ENCODE measurements at places on chromosomes 16 and 17.
A peak's percentile ranks its signal among the peaks of the same experiment; 100 is the strongest.

DNA sequence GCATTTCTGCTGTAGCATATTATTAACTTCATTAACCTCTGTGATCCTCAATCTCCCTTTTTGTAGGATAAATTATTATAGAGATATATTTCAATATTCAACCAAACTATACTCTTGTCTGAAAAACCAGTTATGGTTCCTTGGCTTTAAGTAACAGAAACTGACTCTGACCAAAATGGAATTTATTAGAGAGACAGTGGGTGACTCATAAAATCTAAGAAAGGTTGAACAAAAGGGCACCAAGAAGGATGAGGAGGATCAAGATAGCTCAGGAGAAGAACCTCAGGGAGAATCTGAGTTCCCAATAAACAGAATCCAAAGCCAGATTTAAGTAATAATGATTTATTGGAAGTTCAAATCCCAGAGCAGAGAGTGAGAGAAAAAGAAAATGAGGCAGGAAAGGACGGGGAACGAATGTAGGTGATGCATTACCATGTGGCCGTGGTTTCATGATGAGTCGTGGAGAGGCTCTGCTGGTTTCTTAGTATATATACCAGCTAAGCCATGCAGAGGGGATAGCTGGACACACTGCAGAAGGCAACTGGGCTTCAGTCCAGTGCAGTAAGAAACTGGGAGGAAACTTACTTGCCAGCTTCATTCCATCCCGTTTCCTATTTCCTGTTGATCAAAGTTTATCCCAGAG, 151.5 kb upstream of the GOT2 start:
- no peak for DNase-seq

GRCh38 chr17:8894673-8895578, 27.5 kb upstream of the PIK3R6 start:
- peak; percentile 55 for DNase-seq

DNA sequence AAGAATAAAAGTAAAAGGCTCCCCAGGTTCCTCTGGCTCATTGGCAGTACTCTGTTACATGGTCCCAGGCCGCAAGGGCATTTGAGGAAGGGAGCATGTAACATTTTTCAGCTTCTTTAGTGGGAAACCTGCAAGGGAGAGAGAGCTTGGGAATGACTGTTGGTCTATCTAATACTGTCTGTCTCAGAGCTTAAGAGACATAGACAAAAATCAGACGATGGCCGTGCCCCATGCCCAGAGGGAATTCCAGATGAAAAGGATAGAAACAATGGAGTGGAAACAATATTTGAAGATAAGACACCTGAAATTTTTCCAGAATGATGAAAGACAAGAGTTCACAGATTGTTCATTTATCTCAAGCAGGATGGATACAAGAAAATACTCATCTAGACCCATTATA, 48.1 kb upstream of the ADORA2B start:
- no peak for DNase-seq

- DNase-seq = no peak
Observed at GRCh38 chr17:34562387-34562786, 17.0 kb upstream of the TMEM132E start.

DNA sequence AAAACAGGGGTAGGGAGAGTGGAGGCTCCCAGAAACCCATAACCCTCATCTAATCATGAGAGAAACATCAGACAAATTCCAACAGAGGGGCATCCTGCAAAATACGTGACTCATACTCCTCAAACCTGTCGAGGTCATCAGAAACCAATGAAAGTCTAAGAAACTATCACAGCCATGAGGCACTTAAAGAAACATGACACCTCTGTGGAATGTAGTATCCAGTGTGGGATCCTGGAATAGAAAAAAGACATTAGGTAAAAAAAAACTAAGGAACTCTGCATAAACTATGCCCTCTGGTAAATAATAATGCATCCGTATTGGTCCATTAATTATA, 16.4 kb downstream of the CDH5 start:
- DNase-seq = no peak

GRCh38 chr17:79541056-79541850, 69.6 kb downstream of the RBFOX3 start:
- no peak for DNase-seq

DNA sequence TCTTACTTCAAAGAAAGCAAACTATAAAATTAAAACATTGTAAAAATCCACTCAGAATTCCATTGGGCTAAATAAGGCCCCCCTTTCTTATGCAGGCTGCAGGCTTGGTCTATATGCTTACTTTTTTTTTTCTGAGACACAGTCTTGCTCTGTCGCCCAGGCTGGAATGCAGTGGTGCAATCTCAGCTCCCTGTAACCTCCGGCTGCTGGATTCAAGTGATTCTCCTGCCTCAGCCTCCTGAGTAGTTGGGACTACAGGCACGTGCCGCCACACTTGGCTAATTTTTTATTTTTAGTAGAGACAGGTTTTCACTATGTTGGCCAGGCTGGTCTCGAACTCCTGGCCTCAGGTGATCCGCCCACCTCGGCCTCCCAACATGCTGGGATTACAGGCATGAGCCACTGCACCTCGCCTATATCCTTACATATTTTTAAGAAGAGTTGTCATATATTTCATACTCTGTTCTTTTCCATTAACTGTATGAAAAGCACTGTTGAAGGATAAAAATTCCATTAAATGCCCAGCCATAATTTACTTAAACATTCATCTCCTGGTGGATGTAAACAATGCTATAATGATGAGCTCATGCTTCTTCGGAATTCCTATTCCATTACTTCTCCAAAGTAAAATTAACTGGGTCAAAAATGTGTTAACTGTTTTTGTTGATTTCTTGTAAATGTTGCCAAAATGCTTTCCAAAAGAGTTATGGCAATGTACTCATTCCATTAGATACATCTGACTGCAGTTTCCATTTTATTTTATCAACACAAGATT, 17.8 kb downstream of the SNN start:
- no peak for DNase-seq

GRCh38 chr17:76132574-76133338, 8.3 kb downstream of the FOXJ1 start:
- DNase-seq = no peak

- DNase-seq = no peak
Observed at GRCh38 chr17:4947010-4947410, 1.3 kb downstream of the PFN1 start.

DNA sequence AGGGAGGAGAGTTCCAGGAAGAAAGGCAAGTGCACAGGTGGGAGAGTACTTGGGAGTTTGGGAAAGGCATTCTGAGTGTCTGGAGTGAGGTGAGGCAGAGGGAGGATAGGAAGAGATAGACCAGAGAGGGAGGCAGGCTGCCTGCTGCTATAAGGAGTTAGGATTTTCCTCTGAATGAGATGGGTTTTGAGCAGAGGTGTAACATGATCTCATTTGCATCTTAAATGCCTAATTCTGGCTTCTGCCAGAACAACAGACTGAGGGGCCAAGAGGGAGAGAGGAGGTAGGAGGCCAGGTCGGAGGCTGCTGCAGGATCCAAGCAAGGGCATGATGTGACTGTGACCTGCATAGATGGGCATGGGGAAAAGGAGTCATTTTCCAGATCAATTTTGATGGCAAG, 31.5 kb upstream of the IRX6 start:
- no peak for DNase-seq

GRCh38 chr16:57657228-57657627, 10.9 kb upstream of the ADGRG3 start:
- DNase-seq = no peak

DNA sequence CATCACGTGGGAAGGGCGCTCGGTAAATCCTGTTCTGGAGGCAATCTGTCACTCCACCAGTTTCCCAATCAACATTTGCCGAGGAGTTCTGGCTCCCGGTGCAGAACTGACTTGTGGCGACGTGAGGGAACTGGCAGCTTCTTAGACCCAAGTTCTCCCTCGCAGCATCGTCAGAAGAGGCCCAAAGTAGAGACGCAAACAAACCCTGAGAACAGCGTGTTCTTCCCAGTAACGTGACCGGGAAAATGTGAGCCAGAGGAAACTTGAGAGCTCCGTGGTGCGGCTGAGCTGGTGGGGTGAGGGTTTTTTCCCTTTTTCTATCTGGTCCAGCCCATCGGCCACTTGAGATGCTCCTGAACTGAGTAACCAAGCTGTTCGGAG, 158.9 kb upstream of the CACNG5 start:
- DNase-seq = no peak

GRCh38 chr17:33233811-33234177, 59.3 kb downstream of the ASIC2 start:
- no peak for DNase-seq

- DNase-seq = peak; percentile 65
Observed at GRCh38 chr17:5097101-5097834, 14.4 kb downstream of the ZNF232 start.

- no peak for DNase-seq
Observed at GRCh38 chr16:50619702-50620491, 61.2 kb downstream of the SNX20 start.

- no peak for DNase-seq
Observed at GRCh38 chr16:88758227-88758943, 26.6 kb downstream of the PIEZO1 start.

DNA sequence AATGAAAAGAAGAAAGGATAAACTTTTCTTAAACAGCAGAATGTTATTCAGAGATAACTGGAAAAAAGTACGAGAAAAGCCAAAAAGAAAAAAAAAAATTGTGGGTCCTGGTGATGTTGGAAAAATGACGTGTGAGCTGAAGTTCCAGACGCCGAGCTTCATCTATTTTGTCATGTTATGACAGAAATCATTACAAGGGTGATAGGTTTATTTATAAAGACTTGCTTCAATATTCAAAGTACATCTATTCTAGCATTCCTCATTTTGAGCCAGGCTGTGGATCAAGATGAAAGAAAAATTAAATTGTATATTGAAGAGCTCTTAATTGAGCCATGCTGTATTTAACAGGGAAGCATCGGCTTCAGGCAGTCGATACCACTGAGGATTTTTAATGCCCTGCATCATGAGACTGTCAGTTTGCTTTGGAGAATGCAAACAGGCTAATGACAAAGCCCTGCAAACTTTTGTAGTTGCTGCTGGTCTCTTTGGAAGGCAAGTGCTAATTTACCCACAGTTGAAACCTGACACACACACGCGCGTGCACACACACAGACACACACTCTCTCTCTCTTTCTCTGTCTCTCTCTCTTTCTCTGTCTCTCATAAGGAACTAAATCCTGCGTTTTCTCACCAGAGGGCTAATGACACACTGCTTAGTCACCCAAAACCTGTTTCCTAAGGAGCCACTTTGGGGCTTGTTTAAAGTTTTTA, 110.7 kb downstream of the WWOX start:
- no peak for DNase-seq

- DNase-seq = no peak
Observed at GRCh38 chr17:62749926-62750325, 58.2 kb downstream of the MARCHF10 start.

DNA sequence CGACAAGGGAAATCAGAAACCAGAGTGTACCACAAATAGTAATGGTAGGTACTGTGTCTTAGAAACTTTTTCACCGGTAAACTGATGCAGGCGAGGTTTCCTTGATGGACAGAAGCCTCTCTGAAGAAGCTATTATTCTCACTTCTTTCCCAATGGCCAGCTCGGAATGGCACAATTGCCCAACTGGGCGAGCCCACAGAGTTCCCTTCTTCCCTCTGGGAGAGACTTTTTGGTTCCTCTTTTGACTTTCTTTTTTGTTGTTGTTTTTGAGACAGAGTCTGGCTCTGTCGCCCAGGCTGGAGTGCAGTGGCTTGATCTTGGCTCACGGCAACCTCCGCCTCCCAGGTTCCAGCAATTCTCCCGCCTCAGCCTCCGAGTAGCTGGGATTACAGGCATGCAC, 16.9 kb downstream of the SLC43A2 start:
- no peak for DNase-seq

GRCh38 chr16:86306011-86306644, 204.2 kb upstream of the FOXF1 start:
- DNase-seq = no peak

DNA sequence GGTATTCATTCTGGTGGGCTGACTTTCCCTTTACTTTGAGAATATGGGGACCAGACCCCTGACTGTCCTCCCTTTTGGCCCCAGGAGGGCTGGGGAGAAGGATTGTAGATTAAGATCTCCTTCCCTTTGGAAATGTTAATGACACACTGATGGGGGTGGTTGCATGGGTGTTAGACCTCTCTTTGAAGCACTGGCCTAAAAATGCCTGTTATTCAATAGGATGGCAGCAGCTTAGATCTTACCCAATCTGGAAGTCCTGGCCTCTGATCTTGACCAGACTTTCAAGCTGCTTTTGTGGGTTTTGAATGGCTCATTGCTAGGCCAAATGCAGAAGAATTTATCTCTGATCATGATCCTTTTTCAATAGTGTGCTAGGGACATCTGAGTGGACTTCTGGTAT, 25.7 kb downstream of the MAP3K3 start:
- DNase-seq = no peak

DNA sequence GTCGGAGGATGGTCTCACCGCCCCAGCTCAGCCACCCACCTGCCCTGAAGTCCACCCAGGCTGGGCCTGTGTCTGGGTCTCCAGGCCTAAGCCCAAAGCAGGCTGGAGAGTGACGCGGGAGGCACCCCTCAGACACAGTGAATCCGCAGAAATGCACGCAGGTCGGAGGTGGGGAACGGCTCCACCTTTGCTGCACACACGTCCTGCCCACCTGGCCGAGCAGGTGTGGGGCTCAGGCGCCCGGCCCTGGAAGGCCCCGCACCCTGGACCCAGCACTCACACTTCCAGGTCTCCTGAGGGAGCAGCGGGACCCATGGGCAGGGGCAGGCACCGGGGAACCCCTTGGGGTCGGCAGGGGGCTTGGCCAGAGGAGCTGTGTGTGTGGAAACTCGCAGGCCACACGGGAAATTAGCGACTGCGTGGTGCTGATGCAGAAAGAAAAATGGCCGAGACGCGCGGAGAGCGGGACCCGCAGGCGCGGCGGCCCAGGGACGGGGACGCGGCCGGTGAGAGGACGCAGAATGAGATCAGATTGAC, 10.7 kb downstream of the CYBC1 start:
- peak; percentile 37 for DNase-seq

DNA sequence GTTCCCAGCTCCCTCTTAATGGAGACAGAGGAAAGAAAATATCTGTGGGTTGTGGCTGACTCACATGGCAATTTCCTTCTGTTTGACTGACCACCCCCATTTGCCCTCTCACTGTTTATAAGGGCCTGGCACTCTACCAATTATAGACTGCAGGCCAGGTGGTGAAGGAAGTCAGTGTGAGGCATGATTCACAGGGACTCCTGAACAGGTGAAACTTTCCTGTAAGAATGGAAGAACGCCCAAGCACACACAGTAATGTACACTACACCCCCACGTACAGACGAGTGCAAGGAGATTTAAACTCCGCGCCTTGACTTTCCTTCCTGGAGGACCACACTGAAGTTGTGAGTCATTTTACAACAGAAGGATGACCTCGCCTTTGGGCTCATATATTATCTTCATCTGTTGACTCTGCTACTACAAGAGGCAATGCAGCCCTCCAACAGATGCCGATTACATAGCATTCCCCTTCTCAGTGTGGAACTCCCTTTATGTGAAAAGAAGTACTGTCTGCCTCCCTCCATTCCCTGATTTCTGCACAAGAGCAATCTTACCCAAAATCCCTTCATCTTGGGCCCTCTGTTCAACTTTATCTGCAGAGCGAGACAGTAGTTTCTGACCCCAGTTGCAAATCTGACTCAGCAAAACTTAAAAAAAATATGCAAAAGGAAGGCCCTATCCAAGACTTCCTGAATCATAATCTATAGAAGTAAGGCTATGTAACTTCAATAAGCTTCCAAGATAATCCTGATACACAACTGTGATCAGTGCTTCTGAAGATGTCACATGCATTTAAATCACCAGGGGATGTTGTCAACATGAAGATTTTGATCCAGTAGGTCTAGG, 163.6 kb downstream of the SHISA6 start:
- DNase-seq = no peak
